ENCODE measurements at places on chromosomes 2 and 18. TPM values are rescaled to one million over a fixed set of nuclear protein-coding genes. Genes with fewer than 3 reads are reported as not detected.

The M1AP gene
- not detected for total RNA-seq

The LRRFIP1 gene
- 34.5 TPM for total RNA-seq

The ACMSD gene
- total RNA-seq, result not detected

The GAL3ST2 gene
- not detected for total RNA-seq

The XDH gene
- total RNA-seq, result 0.17 TPM

The CD226 gene
- under 0.01 TPM for total RNA-seq

The CYP26B1 gene
- total RNA-seq, result not detected
